ENCODE measurements at places on chromosomes 2 and 18.

DNA sequence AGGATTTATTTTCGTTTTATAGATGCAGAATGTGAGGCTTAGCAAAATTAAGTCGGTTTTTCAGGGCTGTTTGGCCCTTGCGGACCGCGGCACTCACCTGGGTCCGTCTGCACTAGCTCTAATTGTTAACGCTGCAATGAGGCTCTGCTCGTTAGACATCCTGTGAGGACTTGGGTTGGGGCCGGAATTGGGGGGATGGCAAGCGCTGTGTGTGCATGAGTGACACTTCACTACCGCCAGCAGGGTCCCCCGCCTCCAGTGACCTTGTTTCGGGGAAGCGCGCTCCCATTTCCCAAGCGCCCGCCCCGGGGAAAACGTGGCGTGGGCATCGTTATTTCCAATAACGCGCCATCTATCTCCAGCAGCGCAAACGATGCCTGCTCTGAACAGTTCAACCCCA is 54.2 kb downstream of the KCNG2 start:
- DNase-seq: no peak

DNA sequence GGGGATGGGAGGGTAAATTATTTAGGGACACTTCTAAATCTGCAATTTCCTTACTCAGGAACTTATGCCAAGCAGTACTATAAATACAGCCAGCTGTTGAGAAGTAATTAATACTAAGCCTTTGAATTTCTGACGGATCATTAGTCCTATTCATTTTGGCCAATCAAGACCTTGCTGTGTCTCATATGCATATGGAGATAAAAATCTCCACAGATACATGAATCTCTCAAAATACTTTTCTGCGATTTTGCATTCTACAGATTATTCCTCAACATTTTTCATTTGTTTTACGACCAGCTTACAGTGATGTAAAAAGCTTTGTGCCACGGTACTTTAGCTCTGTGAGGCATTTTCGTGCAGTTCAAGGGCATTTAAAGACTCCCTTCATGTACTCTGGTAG is 16.7 kb downstream of the LANCL1 start:
- DNase-seq: no peak

DNA sequence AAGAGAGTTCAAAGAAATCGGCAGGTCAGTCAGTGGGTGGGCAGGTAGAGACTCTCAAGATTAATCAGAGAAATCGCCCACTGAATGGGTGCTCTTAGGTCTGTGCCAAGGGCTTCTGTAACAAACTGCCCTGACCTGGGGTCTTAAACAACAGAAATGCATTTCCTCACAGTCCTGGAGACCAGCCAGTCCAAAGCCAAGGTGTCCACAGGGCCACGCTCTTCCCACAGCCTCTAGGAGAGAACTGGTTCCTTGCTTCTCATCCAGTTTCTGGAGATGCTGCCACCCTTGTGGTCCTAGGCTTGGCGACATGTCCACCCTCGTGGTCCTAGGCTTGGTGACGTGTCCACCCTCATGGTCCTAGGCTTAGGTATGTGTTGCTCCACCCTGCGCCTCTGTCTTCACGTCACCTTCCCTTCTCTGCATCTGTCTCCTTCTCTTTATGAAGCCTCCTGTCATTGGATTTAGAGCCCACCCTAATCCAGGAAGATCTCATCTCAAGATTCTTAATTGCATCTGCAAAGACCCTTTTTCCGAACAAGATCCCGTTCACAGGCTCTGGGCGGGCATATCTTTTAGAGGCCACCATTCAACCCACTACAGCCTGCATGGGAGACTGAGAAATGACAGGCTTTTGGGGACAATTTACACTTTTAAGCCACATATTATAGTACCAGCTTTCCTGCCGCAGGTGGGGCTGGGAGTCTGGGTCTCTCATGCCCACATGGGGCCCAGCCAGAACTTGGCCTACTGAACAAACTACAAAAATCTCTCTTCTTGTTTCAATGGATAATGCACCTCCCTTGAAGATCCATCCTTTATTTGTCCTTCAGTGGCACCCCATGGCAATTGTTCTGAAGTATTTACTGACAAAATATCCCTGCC is 161.3 kb downstream of the ASB1 start:
- no peak for DNase-seq

- no peak for DNase-seq
These were observed 55.4 kb downstream of the ADI1 start for GRCh38 chr2:3463944-3464343.

DNA sequence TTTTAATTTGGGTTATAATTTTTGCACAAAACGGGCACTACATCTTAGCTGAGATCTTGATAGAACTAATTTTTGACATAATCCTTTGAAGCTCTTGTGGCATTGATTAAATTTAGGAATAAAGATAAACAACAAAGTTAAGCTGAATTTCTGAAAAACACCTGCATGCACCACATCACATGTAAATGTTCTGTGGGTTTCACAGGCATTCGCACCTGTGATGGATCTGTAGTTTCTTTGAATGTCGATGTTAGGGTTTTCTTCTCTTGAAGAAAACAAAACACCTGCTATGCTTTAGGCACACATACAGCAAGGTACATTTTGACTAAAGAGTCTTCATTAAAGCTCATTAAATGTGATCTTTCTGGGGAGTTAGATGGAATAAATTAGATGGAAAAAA is 60.3 kb downstream of the RPIA start:
- no peak for DNase-seq

- no peak for DNase-seq
These were observed 3.8 kb downstream of the CD28 start for GRCh38 chr2:203710226-203710625.
